ENCODE measurements at places on chromosomes 5 and 9. TPM values are rescaled to one million over a fixed set of nuclear protein-coding genes. Genes with fewer than 3 reads are reported as not detected.

The LPAR1 gene
- 15.8 TPM for polyA plus RNA-seq

- no peak for DNase-seq
Observed at GRCh38 chr9:27047136-27047535, 41.7 kb upstream of the LRRC19 start.

DNA sequence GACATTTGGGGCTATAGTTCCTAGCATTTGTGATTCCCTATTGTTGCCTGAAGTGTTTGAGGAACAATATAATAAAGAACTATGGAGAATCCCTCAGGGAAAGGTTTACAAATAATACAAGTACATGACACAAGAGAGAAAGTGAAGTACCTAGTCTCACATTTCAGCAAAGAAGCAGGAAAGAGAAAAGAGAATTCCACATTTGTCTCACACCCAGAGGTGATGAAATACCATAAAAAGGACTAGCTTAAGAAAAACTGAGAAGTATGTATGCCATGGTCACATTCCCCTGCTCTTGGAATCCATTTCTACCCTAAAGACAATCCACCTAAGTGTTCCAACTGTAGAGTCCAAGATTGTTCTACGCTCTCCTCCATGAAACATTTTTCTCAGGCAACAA lies 79.0 kb upstream of the TARS1 start:
- DNase-seq = no peak

The ZNF658 gene
- 2.7 TPM for polyA plus RNA-seq

The C5orf58 gene
- polyA plus RNA-seq = not detected

- no peak for DNase-seq
Observed at GRCh38 chr9:121599872-121600585, 51.4 kb upstream of the DAB2IP start.

- no peak for DNase-seq
Observed at GRCh38 chr5:157608972-157609565, 33.5 kb upstream of the ADAM19 start.

DNA sequence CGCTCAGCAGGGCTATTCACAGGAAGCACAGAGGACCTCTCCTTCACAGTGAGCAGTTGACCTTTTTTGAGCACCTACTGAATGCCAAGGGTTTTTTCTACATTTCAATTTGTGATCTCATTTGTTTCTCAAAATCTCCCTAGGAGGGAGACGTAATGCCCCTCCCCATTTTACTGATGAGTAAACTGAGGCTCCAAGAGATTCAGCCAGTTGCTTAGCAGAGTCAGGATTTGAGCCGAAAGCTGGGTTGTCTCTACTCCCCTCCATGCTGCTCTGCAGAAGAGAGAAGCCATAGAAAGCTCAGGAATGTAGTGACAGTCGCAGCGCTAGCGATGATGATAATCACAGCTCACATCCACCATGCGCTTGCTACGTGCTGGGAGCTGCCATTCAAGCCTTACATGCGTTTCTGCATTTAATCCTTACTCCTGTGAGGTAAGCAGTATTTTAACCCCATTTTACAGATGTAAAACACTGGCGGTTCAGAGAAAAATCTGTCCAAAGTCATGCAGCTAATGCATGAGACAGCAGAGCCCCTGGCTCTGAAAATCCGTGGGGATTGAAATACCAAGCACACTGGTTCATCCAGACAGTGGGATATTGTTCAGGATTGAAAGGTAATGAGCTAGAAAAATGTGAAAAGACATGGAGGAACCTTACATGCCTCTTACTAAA lies 33.8 kb downstream of the ERGIC1 start:
- no peak for DNase-seq

The MARCOL gene
- polyA plus RNA-seq = 0.11 TPM

DNA sequence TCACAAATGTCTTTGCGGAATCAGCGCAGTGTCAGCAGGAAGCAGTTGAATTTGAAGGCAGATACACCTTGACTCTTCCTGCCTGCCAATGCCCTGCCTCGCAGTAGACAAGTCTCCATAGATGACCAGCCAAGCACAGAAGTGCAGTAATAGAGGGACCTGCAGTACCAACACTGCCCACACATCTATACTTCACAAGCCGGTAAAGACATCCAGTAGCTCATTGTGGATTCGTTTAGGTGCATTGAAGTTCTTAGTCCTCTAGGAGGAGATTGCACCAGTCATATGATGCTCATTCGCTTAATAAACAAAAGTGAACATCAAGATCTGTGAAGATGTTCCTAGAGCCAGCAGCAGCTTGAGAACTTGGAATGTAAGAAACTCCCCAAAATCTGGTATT lies 7.1 kb upstream of the IFNA2 start:
- peak; percentile 83 for DNase-seq

The PCDHGC3 gene
- polyA plus RNA-seq = 4.9 TPM

DNA sequence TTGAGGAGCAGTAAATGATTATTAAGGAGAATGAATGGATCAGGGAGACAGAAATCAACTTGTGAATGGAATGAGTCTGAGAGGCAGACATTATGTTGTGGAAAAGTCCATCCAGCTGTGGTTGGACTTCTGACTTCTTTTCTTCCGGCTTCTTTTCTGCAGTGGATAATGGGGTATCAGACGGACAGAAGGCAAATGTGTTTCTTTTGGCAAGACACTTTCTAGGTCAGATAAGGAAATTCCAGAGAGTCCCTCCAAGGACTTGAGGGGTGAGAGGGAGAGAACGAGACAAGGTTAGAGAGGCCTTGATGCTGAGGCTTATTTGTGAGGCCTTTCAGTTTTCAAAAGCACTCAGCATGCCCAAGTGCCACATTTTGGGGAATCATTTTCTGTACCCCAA lies 17.1 kb upstream of the GRHPR start:
- DNase-seq = no peak

DNA sequence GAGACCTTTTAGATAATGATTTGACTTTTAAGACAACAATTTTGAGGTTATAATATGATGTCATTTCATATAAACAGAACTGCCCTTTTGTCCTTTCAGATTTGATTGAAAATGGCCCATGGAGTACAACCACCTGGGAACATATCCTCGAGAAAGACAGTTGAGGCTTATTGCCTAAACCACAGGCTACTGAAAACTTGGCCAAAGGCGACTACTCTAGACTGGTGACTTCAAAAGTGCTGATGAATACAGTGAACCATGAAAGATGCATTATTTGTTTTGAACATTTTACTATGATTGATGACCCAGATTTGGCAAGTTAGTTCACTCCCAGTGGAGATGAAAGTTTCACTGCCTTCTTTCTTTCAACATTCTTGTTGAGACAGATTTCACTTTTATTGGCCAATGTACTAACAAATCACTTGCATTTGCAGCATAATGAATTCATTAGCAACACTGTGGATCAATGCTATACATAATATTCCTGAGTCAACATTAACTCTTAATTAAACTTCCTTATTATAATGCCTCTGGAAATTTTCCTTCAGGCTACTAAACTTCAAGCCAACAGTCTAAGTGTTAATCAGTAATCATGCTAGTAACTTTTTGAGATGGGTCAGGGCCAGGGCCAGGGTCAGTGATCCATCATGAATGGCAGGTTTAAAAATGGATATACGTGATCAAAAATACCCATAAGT lies 480.3 kb downstream of the RAB3C start:
- DNase-seq = peak; percentile 97

The IFNA2 gene
- polyA plus RNA-seq = not detected

The HDAC3 gene
- 56.9 TPM for polyA plus RNA-seq

DNA sequence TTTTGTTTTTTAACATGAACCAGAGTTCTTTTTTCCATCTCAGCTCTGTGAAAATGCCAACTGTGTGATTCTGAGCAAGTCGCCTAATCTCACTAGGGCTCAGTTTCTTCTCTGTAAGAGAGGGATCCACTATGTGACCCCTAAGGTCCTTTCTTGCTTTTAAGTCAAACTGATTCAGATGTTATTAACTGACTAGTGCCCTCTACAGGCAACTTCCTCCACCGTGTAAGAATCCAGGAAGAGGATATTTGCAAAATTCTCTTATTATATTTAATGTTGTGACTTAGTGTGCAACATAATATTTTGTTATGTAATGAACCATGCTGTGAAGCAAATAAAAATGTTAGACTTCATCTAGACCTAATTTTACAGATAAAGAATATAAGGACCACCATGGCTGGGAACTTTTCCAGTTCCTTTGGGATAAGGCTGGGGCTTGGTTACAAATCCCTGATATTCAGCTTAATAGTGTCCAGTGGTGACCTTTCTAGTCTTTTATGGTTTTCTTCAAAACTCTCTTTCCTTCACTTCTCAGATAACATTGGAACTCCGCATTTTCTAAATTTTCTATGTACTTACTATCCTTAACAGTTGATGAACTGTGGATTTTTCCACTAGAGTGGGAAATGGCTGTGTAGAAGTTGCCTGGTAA lies 244.7 kb downstream of the PIK3R1 start:
- peak; percentile 69 for DNase-seq

GRCh38 chr9:8085986-8086385 lies 286.4 kb upstream of the DMAC1 start:
- DNase-seq = no peak

GRCh38 chr5:38467353-38468040 lies 88.9 kb downstream of the LIFR start:
- no peak for DNase-seq

DNA sequence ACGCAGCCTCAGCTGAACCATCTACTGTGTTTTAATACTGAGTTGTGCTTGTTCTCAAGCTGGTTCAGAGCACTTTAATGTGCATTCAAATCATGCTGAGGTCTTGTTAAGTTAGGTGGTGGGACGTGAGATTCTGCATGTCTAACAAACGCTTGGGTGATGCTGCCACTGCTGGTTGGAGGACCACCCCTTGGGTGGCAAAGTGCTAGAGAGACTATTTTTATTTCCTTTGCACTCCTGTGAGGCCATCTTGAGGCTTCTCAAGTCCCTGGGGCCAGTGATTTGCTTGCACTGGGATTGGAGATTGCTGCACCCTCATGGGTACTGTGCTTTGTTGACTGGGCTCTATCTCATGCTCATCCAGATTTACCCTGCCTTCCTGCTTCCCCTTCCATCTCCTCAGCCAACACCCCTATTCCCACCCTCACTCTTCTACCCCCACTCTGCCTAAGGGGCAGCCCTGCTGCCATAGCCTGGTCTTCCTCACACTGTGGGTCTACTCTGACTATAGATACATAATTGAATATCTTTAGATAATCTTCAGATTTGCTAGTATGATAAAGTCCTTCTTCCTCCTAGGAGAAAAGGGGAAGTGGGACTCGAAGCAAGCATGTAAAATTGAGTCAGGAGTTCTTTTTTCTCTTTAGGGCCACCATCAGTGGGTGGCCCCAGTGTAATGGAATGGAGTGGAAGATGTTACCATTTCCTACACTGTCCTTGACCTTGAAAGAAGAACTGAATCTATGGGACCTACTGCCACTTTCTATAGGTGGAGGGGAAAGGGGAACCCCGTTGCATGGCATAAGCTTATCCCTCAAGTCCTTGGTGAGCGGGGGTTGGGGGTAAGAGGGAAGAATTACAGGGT lies 45.1 kb upstream of the SUB1 start:
- no peak for DNase-seq

DNA sequence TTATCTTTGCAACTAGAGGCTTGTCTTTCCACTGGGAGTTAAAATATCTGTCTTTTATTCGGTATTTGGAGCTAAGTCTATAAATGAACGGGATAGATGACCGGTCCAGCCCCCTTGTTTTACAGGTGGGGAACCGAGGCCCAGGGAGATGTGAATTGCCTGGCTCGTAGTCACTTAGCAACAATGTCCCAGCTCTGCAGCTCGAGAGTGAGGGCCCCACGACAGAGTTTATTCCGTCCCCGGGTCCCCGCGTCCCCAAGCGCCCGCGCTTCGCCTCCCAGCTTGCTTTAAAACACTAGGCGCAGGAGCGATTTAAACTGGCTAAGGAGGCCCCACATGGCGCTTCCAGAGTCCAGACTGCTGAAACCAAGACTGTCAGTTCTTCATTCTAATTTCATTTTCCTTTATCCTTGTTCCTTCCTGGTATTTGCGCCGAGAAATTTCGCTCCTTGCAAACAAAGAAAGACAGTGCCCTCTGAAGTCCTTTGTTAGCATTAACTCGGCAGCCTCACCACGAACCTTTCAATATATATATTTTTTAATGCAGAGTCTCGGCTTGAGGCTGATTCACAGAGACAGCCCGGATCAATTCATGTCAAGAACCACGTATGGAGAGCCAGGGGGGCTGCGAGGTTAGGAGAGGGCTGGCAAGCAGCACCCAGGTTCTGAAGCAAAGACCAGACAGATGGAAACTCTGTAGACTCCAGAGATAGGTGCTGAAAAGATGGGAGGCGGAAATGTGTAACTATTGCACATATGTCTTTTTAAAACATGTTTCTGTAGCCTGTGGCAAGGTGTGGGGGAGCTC lies 1.4 kb upstream of the ENC1 start:
- no peak for DNase-seq

GRCh38 chr9:136726631-136727191 lies 14.3 kb downstream of the DIPK1B start:
- DNase-seq = no peak
